ENCODE measurements at places on chromosomes 2 and 18.
A peak's percentile ranks its signal among the peaks of the same experiment; 100 is the strongest.

- no peak for DNase-seq
Observed at GRCh38 chr18:44927127-44927849, 246.6 kb downstream of the SETBP1 start.

- DNase-seq = peak; percentile 75
Observed at GRCh38 chr2:169584005-169584877, at the start of gene PPIG. Gene PPIG (plus strand): TSS chr2:169584351. CDS start chr2:169604042, 19,691 bp downstream.

DNA sequence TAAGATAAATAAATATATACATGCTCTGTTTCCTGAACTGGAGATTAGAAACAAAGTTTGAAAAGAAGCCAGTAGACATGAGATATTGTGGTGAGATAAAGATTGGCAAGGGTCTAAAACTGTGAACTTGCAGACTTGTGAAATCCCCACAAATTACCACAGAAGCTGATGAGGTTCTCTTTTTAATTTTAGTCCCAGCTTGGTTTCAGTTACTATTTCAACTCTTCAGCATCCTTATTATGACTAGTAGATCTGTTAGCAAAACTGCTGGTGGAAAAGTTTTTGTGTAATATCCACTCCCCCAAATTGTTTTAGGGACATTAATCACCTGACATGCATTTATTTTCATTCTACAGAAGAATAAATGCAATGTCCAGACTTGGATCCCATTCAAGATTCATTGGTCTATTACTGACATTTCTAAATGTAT is 20.8 kb downstream of the RASGRP3 start:
- no peak for DNase-seq

GRCh38 chr2:25115902-25116301 is 52.5 kb downstream of the POMC start:
- no peak for DNase-seq

GRCh38 chr18:61967252-61967891 is 74.6 kb upstream of the RNF152 start:
- DNase-seq = no peak

GRCh38 chr2:234463626-234464290 is 33.1 kb downstream of the ARL4C start:
- no peak for DNase-seq

- DNase-seq = no peak
Observed at GRCh38 chr2:74620671-74621070, 27.5 kb downstream of the M1AP start.

DNA sequence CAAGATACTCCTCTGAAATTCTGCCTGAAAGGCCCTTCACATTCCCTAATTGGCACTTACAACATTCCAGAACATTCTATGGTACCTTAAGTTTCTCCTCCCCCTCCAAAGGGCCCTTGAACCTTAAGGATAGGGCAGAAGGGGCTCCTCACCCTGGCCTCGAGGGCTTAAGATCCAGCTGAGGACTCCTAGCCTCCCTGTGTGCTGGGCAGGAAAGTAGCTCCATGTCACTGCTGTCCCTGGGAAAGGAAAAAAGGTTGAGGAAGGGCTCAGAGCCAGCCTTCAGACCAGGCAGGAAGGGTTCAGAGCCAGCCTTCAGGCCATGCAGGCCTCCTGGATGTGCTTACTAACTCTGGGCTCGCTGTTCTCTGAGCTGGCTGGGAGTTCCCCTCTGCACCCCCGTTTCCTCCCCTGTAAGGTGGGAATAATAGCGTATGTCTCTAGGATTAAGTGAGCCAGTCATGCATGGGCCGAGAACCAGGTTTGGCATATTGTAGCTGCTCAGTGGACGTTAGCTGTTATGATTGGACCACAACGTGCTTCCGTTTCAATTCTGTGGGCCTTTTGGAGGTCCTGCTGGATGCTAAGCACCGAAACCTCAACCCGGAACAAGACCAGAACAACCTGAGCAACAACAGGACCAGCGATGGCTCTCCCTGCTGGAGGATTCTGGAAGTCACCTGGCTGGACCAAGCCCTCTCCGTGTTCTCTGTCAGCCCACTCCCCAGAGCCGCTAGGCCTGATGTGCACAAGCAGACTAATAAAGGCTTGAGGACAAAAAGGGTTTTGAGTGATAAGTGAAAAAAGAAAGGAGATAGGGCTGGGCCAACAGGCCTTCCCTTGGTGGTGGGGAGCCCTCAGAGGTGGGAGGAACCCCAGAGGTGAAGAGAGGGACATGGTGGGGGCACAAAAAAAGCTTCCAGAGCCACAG is 1.0 kb upstream of the B3GNT7 start:
- DNase-seq = peak; percentile 80

GRCh38 chr18:58495634-58496033 is 133.3 kb downstream of the ALPK2 start:
- DNase-seq = peak; percentile 17

DNA sequence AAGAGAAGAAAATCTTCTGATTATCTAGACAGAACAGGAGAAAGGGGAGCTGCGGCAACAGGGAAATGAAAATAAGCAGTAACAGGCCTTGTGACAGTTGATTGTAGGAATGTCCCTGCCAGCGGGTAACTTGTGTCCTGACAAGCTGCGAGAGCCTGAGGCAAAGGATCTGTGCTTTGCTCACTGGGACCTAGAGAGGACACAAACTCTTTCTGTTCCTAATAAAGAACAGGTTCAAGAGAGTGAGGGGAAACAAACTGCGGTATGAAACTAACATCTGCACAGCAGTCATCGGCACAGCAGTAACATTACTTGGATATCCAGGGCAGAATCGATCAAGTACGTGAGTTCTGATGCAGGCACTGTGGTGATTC is 103.7 kb upstream of the THOC1 start:
- DNase-seq = no peak

GRCh38 chr2:118493213-118493612 is 354.2 kb downstream of the EN1 start:
- DNase-seq = no peak

- DNase-seq = no peak
Observed at GRCh38 chr2:37392428-37392827, 48.0 kb downstream of the QPCT start.

- DNase-seq = no peak
Observed at GRCh38 chr2:101882769-101883307, 108.9 kb upstream of the IL1R2 start.

DNA sequence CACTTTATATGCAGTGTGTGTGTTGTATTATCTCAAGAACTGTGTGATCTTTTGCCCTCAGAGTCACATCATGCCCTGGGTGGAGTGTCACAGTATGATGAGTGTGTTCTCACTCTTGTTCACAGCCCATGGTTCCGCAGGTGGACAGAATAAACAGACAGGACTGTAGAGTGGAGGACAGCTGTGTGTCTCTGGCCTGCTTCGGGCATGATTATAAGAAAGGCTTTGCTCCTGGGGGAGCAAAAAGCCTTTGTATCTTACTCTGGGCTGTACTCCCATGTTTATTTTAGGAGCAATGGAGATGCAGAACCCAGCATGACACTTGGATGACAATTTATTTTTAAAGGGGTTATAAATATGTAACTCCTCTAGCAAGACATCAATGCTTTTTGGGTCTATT is 371.7 kb upstream of the MEX3C start:
- DNase-seq = no peak

GRCh38 chr18:26960911-26961310 is 95.4 kb upstream of the AQP4 start:
- DNase-seq = no peak

GRCh38 chr2:27085673-27086089 is 891 bp upstream of the KHK start:
- no peak for DNase-seq

DNA sequence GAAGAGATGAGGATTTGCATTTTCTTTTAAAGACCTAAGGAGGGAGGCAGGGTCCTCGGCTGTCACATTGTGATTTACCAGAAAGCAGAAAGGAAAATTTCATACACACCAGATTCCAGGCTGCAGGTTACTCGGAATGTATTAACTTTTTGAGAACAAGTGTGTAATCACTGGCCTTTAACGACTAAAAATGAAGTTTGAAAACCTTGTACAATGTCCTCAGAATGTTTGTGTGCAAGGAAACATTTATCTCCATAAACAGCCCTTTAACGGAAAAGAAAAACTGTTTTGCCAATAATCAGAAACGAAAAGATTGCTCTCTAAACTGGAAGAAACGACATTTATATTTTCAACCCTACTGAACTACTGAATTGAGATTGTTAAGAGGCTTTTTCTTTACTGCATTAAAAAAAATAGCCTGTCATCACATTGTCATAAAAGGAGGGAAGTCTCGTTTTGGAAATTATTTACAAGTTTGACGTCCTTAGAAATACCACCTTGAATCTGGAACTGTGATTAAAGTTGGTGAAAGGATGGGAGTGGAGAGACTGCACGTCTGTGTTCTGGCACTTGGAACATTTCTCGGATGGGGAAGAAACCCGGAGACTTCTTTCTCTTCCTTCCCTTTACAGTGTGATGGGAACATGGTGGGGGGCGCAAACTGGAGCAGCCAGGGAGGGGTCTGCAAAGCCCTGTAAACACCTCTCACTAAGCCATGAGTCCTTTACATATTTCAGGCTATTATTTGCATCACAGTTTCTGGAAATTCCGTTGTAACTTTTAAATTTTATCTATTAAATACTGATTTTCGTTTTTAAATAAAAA is 134.1 kb upstream of the SIX3 start:
- no peak for DNase-seq

DNA sequence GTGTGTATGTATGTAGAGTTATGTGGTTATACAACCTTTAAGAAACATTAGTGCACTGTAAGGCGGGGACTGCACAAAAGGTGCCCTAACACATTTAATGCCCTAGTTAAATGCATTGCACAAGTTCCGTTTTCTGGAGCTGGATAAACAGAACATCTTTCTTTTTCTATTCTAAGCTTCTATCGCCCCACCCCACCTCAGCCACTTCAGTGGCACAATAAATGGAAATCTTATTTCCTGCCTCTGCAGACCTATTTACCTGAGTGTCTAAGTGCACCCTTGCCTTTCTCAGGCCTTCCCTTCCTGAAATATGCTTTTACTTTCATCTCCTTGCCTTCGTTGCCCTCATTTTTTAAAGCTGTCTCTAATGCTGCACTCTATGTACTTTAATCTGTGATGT is 123.5 kb downstream of the TANC1 start:
- DNase-seq = no peak

- DNase-seq = no peak
Observed at GRCh38 chr2:128374001-128374710, 55.5 kb upstream of the HS6ST1 start.

GRCh38 chr18:55547705-55548056 is 40.3 kb downstream of the TCF4 start:
- DNase-seq = no peak

- DNase-seq = no peak
Observed at GRCh38 chr2:66489436-66489835, 54.5 kb downstream of the MEIS1 start.

GRCh38 chr18:6280211-6280743 is 134.4 kb downstream of the L3MBTL4 start:
- no peak for DNase-seq

- DNase-seq = no peak
Observed at GRCh38 chr18:34866310-34866709, 156.2 kb downstream of the DTNA start.

DNA sequence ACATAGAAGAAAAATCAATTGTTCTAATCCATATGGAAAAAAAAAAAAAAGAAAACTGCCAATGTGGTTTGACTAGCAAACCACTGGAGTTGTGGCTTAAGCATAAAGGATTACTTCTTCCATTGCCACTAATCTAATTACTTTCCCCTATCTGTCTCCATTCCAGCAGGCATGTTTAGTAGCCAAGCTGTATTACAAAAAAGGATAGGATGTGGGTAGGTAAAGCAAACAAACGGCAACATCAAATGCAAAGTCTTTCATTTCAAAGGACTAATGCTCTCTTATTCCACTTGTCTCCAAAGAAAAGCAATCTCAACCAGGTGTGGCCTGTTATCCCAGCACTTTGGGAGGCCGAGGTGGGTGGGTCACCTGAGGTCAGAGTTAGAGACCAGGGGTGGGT is 36.5 kb downstream of the SLC8A1 start:
- DNase-seq = no peak

- no peak for DNase-seq
Observed at GRCh38 chr2:46855805-46856204, 59.8 kb downstream of the MCFD2 start.

GRCh38 chr2:198961547-198961946 is 496.2 kb downstream of the SATB2 start:
- DNase-seq = no peak

DNA sequence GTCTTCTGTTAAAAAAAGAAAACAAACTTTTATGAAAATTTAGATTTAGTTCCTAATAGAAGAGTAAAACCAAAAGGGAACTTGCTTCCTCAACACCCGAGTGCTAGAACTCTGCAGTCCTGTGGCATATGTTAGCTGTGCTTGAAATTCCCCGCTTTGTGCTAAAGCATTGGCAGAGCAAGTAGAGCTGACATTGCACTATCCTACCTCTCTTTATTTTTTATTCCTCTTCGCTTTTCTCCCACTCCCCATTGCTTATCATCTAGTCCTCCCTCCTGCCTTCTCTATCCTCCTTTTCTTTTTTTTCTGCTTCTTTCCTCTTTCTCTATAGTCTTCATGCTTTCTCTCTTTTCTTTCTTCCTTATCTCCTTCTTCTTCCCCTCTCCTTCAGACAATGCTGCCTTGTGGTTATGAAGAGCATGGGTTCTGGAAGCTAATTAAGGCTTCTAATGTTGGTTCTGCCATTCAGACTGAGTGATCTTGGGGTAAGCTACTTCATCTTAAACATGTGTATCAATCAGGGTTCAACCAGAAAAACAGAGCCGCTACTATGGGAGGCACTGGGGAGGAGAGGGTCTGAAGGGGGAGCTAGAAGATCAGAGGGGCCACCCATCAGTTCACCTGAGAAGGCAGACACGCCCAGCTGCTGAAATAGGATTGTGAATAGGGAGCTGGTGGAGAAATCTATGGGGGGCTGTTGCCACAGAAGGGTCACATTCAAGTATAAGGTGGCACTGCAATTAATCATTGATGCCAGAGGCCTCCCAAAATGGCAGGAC is 31.4 kb upstream of the PELI1 start:
- DNase-seq = no peak

DNA sequence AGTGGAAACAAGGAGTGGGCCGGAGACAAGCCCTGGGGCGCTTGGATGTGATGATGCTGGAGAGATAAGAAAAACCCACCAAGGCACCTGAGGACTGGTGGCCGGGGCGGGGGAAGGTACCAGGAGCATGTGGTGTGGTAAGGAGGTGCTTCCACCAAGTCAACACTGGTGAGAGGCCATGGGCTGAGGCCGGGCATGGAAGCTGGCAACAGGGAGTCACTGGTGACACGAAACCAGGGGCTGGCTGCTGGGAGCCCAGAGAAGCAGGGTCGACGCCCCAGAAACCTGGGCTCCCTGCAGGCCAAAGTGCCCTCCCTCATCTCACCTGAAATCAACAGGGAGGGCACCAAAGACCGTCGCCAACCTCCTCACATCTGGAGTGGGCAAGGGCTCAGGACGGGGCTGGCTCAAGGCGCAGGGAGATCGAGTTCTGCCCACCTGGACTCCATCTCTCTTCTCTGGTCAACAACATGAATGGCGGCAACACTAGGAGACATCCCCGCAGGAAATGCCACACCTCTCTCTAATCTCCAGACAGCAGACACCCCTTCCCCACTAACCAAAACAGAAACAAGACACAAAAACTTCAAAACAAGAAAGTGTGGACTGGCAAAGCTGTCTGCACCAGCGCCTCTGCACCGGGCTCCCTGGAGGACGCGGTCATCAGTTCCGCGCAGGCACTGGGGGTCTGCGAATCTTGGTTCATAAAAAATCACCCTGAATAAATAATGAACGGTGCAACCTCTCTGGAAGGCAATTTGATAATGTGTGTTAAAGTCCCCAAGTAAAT is 185.5 kb downstream of the HDAC4 start:
- DNase-seq = no peak

GRCh38 chr2:230234845-230235244 is 9.3 kb downstream of the SP140 start:
- no peak for DNase-seq

All from GM12892 (cell line).